ENCODE measurements at places on chromosomes 16 and 17. TPM values are rescaled to one million over a fixed set of nuclear protein-coding genes. Genes with fewer than 3 reads are reported as not detected.
A peak's percentile ranks its signal among the peaks of the same experiment; 100 is the strongest.

Gene HS3ST3B1
- 9.4 TPM for total RNA-seq

Gene SEZ6
- total RNA-seq, result not detected

- DNase-seq, result no peak
These were observed 19.5 kb downstream of the GP2 start for GRCh38 chr16:20307791-20308190.

Gene CCL3
- 0.36 TPM for total RNA-seq

Gene GLTPD2
- not detected for total RNA-seq

DNA sequence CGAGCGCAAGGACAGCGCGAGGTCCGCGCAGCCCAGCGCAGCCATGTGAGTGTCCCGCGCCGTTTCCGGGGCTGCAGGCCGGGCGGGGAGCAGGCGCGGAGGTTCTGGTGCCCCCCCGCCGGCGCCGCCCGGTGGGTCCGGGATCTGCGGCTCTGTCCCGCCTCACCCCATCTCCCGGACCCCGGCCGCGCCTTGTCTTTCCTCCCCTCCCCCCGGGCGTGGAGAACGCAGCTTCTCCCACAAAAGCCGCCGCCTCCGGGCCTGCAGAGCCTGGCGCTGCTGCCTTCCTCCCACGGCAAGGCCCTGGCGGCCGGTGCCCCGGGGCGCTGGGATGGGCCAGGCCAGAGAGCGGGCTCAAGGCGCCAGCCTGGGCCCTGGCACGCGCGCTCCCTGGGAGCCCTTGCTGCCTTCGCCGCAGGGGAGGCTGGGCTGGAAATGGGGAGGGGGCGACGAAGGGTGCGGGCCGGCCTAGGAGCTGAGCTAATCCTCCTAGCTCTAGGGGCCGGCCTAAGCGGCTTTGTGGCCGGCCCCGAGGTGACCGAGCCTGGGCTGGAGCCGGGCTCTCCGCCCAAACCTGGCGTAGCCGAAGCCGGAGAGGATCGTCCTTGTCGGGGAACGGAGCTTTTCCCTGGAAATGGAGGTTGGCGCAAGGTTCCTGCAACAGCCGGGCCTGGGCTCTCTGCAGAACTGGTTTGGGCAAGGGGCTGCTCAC lies 397 bp downstream of the RIPOR1 start:
- peak; percentile 96 for DNase-seq

GRCh38 chr17:3533752-3534151 lies 23.9 kb downstream of the TRPV3 start:
- DNase-seq, result peak; percentile 64

Gene CBLN1
- not detected for total RNA-seq

DNA sequence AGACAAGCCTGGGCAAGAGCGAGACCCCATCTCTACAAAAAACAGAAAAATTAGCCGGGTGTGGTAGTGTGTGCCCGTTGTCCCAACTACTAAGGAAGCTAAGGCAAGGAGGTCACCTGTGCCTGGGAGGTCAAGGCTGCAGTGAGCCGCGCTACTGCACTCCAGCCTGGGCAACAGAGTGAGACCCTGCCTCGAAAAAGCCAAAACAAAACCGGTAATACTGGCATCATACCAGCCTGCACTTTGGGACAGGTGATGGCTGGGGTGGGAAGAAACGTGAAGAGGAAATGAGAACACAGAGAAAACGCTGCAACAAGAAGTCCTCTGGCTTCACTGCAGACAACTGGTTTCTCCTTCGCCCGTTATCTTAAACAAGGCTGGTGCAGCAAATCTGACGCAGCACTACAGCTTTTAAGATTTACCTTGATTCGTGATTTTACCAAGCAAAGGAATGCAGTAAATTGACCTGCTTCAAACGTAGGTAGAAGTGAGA lies 725 bp upstream of the CASC3 start:
- no peak for DNase-seq

Gene PYDC1
- not detected for total RNA-seq

DNA sequence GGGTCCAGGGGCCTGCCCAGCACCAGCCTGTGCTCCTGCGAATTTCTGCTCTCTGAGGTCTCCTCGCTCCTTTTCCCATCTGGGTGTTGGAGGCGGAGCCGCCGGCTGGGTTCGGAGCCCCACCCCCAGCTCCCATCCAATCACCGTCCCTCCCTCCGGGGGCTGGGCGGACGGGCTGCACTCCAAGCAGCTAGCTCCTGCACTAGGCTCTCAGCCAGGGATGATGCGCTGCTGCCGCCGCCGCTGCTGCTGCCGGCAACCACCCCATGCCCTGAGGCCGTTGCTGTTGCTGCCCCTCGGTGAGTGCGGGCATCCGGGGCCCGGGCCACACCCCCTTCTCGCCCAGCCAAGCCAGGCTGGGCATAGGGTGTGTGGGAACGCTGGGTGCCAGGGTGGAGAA lies at the start of gene NRN1L:
Gene NRN1L, plus strand, starts transcription at position 202 of the 400 bp plus-strand sequence. Its CDS starts 19 bp downstream, at position 221.
- peak; percentile 99 for DNase-seq

Gene MYH1
- not detected for total RNA-seq

DNA sequence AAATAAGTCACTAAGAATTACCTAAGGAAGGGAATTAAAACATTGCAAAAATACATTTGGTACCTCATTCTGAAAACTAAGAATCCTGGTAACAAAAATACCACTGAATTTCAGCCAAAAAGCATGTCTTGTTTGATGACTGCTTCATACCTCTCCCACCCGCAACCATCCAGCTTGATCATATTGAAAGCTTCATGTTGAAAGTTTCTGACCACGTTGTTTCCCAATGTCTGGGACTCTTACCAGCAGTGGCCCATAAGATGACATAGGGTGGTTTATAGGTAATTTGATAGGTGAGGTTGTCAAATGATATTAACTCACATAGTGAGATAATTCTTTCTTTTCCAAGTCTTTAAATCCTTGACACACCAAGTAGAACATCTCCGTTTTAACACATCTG lies 139.3 kb downstream of the CDH11 start:
- DNase-seq, result no peak

Gene DDX52
- total RNA-seq, result 29.3 TPM

- DNase-seq, result no peak
These were observed 392.4 kb upstream of the GOT2 start for GRCh38 chr16:59126486-59126885.

- no peak for DNase-seq
These were observed 28.3 kb downstream of the NPLOC4 start for GRCh38 chr17:81608605-81609004.

GRCh38 chr16:82082543-82083244 lies 47.6 kb downstream of the HSD17B2 start:
- DNase-seq, result no peak

- DNase-seq, result no peak
These were observed 32.4 kb downstream of the ANKFN1 start for GRCh38 chr17:56185491-56186221.

- no peak for DNase-seq
These were observed 7.4 kb upstream of the HDAC5 start for GRCh38 chr17:44130693-44131349.

GRCh38 chr16:16025214-16025968 lies 76.0 kb downstream of the ABCC1 start:
- DNase-seq, result peak; percentile 96

GRCh38 chr16:67660564-67661028 lies at the start of gene PARD6A:
Gene PARD6A, plus strand, starts transcription at chr16:67660960. Its CDS starts 79 bp downstream, at chr16:67661039.
- DNase-seq, result peak; percentile 100

- DNase-seq, result peak; percentile 69
These were observed 14.5 kb upstream of the KRTAP9-2 start for GRCh38 chr17:41211845-41212466.

- DNase-seq, result no peak
These were observed 44.6 kb downstream of the SOX8 start for GRCh38 chr16:1026057-1026783.

DNA sequence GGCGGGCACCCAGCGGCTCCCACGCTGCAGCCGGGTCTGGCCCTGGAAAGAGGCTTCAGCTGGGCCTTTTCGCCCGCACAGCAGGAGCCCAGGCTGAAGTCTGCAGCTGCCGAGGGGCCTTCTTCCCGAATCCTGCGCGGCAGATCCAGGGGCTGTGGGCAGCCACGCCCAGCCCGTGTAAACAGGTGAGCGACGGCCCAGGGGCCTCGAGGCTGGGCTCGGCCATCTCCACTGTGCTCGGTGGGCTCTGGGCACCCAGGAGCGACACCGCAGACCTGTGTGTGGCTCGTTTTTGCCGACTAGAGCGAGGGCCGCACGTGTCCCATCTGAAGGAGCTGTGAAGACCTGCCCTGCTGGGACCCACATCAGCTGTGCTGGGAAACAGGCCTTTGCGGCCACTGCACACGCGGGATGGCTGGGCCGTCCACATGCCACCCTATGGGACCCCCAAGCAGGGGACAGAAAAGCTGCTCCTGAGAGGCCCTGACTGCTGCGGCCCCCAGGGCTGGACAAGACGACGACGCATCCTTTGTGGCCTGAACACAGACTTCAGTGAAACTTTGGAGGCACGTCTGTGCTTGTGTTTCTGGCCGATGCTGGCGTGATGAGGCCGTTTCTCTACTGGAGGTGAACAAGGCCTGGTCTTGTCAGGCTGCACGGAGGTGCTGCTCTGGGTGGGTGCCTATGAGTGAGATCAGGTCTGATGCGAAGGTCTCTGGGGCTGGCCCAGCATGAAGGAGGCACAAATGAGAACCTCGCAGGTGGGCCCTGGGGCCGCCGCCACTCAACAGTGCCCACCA lies 5.2 kb upstream of the APRT start:
- no peak for DNase-seq

DNA sequence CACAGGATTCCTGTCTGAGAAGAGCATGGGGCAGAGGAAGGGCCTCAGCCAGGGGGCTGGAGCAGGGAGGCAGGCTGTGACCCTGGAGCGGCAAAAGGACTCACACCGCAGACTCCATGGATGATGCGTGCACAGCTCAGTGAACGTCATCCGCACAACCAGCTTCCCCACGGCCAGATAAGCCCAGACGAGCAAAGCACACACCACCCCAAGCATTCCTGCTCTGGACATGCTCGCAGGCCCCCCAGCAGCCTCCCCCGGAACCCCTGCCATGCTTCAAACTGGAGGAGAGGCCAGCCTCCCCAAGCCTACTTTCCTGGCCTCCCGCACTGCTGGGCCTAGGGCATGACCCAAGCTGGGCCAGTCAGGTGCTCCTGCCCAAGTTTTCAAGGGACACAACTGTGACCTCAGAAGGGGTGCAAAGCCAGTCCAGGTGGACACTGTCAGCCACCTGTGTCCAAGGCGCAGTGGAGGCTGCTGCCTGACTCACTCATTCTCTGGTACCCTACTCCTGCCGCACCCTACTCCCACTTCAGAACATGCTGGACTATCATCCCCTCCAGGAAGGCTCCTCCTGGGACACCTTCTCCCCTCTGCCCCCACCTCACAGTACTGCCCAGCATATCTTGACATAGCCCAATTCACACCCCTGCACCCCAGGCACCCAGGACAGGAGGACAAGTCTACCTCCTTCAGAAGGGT lies 4.8 kb downstream of the BCAR1 start:
- peak; percentile 95 for DNase-seq

Gene CACNG5
- total RNA-seq, result not detected

DNA sequence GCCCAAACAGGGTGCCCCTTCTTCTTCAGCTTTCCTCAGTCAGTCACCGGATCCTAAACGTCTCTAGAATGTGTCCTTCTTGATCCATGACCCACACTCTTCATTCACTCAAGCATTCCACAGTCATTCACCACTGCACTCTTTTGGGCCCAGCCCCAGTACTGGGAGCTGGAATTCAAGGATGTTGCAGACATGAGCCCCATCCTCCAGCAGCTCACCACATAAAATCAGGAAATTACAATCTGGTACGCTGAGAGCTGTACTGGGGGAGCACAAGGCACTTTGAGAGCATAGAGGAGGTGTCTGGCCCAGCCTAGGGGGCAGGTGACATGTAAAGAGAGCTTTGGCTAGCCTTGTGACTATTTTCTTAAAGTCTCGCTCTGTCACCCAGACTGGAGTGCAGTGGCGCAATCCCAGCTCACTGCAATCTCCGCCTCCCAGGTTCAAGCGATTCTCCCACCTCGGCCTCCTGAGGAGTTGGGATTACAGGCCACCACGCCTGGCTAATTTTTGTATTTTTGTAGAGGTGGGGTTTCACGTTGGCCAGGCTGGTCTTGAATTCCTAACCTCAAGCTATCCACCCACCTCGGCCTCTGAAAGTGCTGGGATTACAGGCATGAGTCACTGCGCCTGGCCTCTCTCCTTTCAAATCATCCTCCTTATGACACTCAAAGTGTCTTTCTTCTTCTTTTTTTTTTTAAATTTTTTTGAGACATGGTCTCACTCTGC lies 18.7 kb downstream of the CES4A start:
- peak; percentile 72 for DNase-seq

DNA sequence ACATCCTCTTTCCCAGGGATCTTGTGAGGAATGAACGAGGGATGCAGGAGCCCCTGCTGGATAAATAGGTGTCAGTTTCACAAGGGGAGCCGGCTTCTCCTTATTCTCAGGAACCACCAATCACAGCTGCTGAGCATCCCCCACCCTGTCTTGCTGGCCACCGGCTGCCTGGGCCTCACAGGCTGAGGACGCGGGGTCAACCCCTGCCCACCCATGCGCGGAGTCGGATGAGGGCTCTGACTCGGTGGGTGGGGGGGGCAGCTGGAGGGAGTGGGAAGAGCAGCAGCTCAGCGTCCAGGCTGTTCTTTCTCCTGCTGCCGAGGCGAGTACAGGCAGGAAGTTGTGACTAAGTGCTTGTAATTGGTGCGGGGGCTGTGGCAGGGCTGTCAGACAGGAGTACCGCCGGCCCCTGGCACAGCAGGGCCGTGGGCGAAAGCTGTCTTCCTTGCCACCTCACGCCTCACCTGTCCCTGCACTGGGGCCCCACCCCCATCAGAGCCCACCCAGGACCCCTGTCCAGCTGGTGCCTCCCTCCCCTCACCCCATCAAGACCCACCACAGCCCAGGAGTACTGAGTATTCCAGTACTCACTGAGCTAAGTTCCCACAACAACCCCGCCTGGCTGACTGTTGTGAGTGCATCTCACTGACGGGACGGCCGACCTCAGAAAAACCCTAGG lies 11.0 kb upstream of the DPEP1 start:
- DNase-seq, result peak; percentile 100

DNA sequence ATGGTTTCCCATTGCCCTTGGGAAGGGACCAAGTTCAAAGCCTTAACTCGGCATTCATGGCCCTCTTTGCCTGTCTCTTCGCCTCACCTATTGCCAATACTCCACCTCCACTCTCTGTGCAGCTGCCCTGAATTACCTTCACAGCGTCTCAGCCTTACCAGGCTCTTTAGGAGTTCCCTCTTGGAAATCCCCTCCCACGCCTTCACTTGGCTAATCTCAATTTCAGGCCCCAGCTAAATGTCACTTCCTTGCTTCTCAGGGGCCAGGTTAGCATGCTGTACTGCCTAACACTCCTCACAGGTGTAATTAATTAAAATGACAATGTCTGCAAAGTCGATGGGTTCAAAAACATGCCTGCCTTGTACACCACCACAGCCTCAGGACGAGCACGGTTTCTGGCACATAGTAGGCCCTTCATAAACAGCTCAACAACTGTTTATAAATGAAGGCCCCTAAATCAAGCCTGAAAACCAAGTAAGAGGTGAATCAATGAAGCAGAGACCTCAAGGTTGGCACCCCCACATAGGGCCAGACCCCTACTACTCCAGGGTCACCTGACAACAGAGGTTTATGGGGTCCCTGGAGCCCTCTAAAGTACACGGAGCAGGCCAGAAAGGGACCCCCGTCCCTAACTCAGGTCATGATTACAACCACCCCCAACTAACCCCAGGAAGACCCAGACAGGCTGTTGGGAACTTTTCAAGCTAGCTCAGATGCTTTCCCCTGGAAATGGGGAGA lies 11.2 kb upstream of the EEF2K start:
- no peak for DNase-seq

Gene C17orf78
- not detected for total RNA-seq

Gene SSTR5
- total RNA-seq, result not detected

- DNase-seq, result peak; percentile 90
These were observed 29.3 kb downstream of the MXRA7 start for GRCh38 chr17:76681222-76682137.

Gene CCDC200
- total RNA-seq, result not detected

GRCh38 chr16:73527187-73527586 lies 479.3 kb upstream of the ZFHX3 start:
- no peak for DNase-seq

Gene OSGIN1
- total RNA-seq, result 3.6 TPM

GRCh38 chr17:36592716-36593321 lies 1.1 kb downstream of the DHRS11 start:
- peak; percentile 62 for DNase-seq

All from osteoblast (primary cell).